Suppressor macrophage (primary cell): ENCODE measurements at places on chromosomes 2 and 18.
A peak's percentile ranks its signal among the peaks of the same experiment; 100 is the strongest.

DNA sequence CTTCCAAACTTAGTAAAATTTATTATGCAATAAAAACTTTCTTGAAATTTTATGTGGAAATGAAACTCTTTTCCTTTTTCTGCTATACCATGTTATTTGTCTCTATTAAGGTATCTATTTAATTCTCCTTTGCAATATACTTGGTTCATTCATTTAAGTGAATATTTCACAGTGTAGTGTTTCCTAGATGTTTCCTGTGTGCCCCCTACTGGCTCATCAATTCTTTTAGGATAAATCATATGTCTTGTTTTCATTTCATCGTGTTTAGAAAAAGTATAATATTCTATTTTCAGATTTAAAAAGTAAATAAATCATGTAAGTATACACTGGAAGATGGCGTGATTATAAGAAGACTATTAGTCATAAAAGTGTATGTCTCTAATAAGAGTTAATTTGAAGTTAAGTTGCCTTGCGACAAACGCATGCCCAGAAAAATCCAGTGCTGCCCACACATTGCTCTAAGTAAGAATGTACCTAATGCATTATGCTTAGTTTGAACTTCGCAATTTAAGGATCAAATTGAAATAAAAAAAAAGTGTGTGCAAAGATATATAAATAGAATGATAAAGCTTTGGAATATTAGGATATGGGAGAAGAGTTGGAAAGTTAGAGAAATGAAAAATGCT is 525.4 kb downstream of the KCNJ3 start:
- DNase-seq: peak; percentile 28

DNA sequence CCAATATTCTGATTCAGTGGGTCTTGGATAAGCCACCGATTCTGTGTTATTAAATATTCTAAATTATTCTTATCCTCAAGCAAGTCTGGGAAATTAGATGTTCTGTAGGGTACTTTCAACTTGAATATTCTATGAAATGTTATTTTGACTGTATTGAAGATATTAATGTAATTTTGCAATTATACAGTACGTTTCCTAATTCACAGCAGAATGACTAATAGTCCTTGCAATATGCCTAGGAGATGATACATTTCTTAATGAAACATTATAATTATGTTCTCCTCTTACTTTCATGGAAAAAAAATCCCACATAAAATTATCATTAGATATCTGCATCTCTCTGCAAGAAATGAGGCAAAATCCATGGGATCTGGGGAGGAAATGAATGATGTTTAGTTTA is 46.2 kb upstream of the PLA2R1 start:
- DNase-seq: no peak

DNA sequence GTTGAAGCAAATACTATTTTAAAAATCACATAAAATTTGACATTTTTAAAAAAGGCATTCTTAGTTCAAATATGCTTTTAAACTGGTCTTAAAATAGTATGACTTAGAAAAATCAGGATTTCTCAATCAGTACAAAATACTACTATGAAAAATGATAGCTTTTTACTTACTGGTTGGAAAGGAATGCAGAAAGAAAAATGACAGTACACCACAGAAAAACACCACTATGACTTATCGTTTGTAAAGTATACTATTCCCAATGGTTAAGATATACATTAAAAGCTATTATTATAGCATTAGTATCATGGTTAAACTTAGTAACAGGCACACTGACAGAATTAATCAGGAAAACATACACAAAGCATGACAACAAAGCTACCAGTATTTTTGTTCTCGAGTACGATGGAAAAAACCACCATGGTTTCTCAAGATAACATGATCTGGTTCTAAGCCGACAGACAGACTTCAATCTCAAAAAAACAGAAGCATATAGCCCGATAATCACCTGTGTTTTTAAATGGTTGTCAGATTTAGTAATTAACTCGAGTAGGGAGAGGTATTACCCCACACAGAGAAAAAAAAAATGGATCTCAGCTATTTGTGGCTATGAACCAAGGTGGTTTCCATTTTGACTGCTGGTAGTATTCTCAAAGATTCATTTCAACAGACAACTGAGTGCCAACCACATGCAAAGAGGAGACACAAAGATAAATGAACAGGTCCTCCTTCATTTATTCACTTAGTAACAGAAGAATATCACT is 39.1 kb downstream of the CUL3 start:
- DNase-seq: no peak

- DNase-seq: no peak
These were observed 32.8 kb downstream of the TTC21B start for GRCh38 chr2:165920748-165921147.

GRCh38 chr2:194486326-194486725 is 1170.7 kb upstream of the SLC39A10 start:
- DNase-seq: no peak

DNA sequence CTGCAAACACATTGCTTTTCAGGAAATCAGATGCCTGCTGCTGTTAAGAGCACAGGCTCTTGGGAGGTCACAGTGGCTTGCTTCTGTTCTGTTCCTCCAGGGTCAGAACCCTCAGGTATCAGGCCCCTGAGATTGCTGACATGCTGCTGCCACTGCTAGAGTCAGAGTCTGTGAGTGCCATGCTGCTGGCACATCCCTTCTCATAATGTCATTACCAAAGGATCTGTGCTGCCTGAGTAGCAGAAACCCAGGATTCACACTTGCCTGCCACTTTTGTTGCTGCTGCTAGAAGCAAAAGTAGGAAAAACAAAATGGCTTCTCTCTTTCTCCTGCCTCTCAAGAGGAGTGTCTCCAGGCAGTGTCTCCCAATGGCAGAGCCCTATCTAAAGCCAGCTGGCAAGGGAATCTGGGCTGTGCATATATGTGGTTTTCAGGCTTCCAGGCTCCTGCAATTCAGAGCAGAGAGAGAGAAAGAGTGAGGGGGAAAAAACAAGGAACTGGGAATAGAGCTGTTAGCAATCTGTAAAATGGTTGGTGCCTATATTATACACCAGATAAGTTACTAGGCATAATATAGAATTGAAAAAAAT is 180.3 kb downstream of the MYCN start:
- DNase-seq: no peak

- peak; percentile 21 for DNase-seq
These were observed 990 bp upstream of the MGAT4A start for GRCh38 chr2:98731894-98732349.

DNA sequence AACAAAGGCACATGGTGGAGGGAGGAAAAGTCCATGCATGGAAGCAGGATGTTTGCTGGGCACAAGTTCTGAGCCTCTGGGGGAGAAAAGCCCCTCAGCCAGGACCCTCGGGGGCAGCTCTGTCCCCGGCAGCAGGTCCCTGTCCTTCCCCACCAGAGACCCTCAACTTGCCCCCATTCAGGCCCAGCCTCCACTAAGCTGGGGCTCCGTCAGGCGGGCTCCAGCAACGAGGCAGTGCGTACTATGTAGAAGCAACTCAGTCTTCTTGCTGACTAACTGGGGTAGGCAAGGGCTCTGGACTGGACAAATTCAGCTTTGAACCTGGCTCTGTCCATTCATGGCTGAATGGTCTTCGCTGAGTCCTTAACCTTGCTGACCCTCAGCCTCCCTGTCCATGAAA is 23.0 kb downstream of the CFAP65 start:
- no peak for DNase-seq

DNA sequence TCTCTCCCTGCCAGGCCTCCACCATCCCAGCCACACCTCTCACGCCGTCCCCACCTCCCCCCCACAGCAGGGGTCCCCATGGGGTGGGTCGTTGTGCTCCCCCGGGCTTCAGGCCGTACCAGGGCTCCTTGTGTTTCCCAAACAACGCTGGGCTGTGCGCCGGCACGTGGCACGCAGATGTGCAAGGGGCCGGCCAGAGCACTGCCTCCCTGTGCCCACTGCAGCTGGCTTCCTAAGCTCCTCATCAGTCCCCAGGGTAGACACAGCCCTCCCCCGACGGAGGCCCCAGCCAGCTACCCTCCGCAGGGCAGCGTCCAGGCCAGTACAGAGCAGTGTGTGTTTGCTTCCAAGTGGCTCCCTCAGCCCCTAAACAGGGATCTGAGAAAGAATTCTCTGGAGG is 34.0 kb downstream of the BIN1 start:
- DNase-seq: no peak

DNA sequence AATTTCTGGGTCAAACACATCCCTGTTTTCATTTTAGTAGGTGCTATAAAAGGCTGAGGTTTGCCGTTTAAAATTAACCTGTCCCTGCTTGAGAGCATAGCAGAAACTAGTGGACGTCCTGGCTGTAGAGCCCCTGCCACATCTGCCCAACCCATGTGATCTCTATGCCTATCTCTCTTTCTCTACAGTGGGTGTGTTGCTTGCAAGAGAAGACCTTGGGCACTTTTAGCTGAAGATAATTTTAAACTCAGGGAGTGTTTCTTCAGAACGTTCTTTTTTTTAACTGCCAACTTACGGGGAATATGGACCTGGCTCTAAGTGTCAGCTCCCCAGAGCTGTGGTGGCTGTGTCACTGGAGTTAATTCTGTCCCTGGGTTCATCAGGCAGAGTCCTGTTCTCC is 100.6 kb downstream of the NRP2 start:
- DNase-seq: no peak

GRCh38 chr2:197179744-197180498 is 130.7 kb downstream of the ANKRD44 start:
- no peak for DNase-seq

- DNase-seq: peak; percentile 38
These were observed 181.5 kb downstream of the KLHL29 start for GRCh38 chr2:23566241-23567142.

DNA sequence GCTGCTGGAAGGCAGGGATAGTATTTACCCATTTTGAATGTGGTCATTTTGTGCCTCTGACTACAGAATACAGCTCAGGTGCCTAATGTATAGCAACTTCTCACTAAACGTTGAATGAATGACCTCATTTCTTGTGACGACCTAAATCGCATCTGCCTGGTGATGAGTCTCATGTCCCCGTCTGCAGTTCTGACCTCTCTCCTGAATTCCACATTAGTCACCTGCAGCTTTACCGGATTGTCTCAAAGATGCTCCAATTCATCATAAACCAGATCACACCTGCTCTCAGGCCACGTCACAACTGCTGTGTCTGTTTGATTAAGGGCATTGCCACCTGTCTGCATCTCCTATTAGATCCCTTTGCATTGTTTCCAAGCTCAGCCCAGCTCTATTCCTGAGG is 133.6 kb upstream of the MYT1L start:
- DNase-seq: no peak

DNA sequence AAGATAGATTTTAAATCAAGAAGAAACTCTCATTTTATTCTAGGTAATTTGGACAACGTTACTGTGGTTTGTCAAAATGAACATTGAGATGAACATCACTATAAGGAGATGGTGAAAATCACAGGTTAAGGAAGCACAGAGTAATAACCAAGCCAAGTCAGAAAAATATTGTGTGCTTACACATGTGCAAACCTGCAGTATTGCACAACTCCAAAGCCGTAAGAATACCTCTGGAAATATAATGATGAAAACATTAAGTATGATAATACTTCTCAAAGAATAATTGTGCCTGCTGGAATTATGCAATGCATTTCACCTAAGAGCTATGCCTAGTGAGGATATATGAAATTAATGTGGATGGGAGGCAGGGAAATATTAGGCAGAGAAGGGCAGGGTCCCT is 21.1 kb upstream of the GALNT5 start:
- DNase-seq: no peak

DNA sequence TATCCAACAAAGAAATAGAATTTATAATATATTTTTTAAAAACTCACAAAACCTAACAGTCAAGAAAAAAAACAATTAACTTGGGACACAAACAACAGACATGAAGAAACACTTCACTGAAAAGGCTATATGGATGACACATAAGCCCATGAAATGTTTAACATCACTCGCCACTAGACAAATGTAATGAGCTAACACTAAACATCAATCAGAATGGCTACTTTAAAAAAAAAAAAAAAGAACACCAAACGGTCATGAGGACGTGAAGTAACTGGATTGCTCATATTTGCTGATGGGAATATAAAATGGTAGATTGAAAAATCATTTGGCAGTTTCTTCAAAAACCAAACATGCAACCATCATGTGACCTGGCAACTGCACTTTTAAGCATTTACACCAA is 97.3 kb upstream of the RGPD4 start:
- DNase-seq: no peak

DNA sequence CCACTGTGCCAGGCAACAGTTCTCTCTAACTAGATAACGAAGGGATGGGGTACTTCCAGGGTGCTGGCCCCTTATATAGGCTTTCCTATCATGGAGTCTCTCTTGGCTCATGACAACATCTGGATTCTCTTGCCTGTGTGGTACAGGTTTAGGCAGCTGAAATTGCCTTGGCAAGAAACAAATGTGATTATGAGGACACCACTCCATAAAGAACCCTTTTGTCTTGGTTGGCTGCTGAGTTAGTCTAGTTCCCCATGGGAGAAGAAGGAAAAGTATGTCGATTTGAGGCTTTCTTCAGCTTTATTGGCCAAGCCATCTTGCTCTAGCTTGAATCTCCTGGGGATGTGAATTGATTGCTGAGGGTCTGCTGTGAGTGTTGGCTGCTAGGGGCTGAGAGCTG is 76.3 kb upstream of the ZCCHC2 start:
- DNase-seq: no peak

GRCh38 chr2:64062840-64063239 is 43.6 kb upstream of the VPS54 start:
- DNase-seq: no peak

- DNase-seq: no peak
These were observed 196.6 kb downstream of the NBAS start for GRCh38 chr2:15364561-15364960.

- no peak for DNase-seq
These were observed 25.8 kb upstream of the ZNF397 start for GRCh38 chr18:35215026-35215425.

DNA sequence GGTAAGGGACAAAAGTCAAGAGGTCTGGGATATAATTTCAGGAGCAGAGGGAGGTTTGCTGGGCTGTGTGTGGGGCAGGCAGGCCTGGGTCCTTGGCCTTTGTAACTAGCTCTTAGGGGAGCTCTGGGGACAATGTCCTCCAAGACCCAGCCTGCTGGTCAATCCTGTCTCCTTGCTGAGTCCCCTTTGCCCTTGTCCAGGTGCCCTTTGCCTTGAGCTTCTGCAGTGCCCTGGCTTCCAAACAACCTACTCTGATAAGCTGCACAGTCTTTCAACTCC is 30.0 kb upstream of the REEP1 start:
- no peak for DNase-seq

- DNase-seq: no peak
These were observed 81.4 kb downstream of the DCDC2C start for GRCh38 chr2:3784731-3785130.

DNA sequence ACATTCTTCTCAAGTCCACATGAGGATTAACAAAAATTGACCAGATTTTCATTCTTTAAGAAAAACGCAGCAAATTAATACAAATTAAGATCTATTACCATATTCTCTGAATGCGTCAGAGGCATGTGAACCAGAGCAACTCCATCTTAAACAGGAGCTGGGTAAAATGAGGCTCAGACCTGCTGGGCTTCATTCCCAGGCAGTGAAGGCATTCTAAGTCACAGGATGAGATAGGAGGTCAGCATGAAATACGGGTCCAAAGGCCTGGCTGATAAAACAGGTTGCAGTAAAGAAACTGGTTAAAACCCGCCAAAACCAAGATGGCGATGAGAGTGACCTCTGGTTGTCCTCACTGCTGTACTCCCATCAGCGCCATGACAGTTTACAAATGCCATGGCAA is 217.6 kb downstream of the RDH14 start:
- DNase-seq: no peak

GRCh38 chr2:30464544-30465170 is 17.6 kb downstream of the LCLAT1 start:
- DNase-seq: no peak
